ENCODE measurements at places on chromosomes 1 and 21.
A peak's percentile ranks its signal among the peaks of the same experiment; 100 is the strongest.

DNA sequence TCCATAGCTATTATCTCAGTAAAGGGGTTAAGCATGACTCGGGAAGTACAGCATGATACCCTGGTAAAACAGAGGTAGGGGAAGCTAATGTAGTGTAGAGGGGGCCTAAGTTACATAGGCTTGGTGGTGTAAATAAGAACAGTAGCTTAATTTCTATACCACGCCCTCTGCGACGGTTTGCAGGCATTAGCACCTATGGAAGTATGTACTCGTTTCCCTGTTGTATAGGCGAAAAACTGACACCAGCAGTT lies 470 bp upstream of the NAXE start:
- no peak for DNase-seq

DNA sequence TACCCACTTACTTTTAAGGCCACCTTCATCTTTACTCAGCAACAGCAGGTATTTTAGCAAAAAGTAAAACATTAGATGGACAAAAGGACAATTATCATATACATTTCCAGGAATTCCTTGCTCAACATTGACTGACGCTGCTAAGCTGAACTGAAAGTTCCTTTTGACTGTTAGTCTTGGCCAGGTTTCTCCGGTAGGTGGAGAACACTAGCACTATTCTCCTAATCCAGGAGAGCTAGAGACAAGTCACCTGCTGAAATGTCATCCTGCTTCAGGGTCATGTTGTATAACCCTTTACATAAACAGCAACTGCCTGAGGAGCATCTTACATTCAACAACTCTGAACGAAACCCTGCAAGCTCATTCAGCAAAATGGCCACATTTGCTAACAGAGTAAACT lies 109.0 kb upstream of the ESRRG start:
- no peak for DNase-seq

GRCh38 chr1:44113095-44113609 lies 5.5 kb upstream of the KLF17 start:
- DNase-seq = no peak

GRCh38 chr1:179288977-179289376 lies 4.6 kb upstream of the SOAT1 start:
- DNase-seq = peak; percentile 46

DNA sequence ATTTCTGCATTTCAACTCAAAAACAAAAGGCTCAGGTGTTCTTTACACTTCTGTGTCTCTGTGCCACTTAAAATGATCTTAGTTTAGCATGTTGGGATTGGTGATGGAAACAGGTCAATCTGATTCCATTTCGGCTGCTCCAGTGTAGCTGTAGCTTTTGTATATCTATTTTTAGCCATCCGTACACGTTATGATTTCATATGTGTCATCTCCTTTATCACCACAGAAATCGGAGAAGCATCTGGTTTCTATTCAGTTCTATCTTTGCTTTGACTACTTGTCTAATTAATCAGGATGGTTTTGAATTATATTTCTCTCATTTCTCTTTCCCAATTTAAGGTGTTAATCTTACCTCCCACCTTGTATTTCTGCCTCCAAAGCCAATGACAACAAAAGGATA lies 41.1 kb downstream of the RGS21 start:
- DNase-seq = no peak

GRCh38 chr1:201085902-201086735 lies 26.1 kb downstream of the CACNA1S start:
- peak; percentile 79 for DNase-seq

DNA sequence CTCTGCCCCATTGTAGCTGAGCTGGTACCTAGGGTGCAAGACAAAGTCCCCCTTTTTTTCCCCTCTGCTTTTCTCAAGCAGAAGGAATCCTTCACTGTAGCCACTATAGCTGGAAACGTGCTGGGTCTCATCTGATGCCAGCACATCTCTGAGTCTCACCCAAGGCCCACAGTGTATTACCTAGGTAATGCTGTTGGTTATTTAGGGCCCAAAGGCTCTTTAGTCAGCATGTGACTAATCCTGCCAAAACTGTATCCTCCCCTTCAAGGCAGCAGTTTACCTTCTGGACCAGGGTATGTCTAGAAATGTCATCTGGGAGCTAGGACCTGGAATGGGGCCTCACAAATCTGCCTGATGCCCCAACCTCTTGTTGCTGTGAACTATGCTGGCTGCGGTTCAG lies 423.4 kb downstream of the NUF2 start:
- no peak for DNase-seq

GRCh38 chr21:25929856-25930520 lies 195.2 kb downstream of the GABPA start:
- no peak for DNase-seq

- no peak for DNase-seq
These were observed 14.8 kb upstream of the GPR88 start for GRCh38 chr1:100523038-100523652.
